ENCODE measurements at places on chromosomes 1 and 21.

DNA sequence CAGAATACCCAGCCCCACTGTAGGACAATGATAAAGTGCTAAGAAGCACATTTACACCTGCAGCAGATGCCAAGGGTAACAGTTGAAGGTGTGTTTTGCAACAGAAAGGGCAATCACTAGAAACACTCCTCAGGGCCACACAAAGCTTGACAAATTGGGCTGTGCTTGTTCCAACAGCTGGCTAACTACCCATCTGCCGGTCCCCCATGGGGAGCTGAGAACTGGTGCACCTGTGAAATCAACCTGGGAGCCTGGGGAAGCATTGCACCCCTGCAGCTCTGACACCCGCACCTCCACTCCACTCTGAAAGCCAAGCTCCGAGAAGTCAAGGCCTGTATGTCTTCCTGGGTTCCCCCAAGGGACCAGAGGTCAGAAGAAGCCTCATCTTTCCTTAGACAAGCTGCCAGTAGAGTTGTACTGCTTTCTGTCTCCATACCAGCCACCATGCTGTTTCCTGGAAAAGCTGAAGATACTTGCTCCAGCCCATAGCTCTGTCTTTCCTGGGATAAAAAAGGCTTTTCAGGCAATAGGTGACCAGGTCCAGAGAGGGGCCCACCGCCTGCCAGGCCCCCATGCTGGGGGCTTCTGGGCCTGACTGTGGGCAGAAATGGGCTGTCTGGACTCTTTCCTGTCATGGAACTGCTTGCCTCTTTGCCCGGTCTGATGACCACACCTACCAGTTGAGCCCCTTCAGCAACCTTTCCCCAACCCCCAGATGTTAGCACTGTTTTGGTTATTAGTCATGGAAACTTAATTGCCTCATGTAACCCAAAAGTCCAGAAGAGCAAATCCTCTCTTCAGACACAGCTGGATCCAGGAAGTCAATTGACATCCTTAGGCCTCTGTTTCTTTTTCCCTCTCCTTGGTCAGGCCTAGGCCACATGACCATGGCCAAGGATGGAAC is 93.6 kb downstream of the KIF14 start:
- no peak for DNase-seq

GRCh38 chr21:34243562-34243961 is 120.2 kb upstream of the KCNE2 start:
- DNase-seq = no peak

- DNase-seq = no peak
Observed at GRCh38 chr1:22710701-22711049, at the start of gene EPHB2. EPHB2 (plus strand) TSS chr1:22710839; CDS start chr1:22710983, 144 bp downstream.

DNA sequence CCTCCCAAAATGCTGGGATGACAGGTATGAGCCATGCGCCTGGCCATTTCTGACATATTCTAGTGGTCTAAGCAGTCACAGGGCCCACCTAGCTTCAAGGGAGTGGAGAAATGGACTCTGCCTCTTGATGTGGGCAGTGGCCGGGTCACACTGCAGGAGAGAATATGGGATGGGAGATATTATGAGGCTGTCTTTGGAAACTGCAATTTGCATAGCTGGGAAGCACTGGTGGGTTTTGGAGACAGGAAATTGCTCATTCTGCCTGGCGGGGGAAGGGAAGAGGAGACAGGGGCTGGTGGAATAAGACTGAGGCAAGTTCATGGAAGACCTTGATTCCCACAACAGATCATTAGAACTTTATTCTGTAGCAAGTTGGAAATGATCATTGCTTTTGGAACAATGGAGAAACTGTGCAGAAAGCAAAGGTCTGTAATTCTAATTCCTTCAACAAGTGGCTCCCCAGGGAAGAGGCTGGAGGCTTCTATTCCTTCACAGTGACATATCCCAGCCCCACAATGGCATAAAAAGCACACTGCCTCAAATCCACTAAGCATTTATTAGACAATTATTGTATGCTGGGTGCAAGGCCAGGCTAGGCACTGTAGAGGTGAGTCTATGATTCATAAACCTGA is 10.5 kb downstream of the NCMAP start:
- no peak for DNase-seq

DNA sequence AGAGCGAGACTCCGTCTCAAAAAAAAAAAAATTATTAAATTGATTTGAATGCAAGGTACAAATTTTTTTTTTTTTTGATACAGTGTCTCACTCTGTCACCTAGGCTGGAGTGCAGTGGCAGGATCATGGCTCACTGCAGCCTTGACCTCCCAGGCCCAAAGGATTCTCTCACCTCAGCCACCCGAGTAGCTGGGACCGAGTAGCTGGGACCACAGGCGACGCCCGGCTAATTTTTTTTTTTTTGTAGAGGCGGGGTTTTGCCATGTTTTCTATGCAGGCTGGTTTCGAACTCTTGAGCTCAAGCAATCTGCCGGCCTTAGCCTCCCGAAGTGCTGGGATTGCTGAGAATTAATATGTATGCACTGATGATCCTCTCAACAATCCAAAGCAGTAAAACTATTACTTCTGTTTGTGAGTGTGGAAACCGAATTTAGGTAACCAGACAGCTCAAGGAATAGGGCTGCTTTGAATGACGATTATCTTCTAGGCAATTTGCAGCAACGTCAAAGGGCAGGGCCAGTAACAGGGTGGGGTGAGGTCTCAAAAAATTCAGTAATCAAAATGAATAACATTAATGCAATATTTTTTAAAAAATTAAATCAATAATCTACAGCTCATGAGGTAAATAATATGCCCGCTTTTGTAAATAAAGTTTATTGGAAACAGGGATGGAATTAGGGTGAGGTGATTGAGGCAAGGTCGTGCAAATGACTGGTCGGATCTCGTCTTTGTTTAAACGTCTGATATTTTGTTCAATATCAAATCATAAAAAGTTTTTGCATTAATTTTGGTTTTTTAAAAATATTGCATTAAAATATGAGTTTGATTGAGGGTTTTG is 1.2 kb downstream of the CLSPN start:
- DNase-seq = no peak

DNA sequence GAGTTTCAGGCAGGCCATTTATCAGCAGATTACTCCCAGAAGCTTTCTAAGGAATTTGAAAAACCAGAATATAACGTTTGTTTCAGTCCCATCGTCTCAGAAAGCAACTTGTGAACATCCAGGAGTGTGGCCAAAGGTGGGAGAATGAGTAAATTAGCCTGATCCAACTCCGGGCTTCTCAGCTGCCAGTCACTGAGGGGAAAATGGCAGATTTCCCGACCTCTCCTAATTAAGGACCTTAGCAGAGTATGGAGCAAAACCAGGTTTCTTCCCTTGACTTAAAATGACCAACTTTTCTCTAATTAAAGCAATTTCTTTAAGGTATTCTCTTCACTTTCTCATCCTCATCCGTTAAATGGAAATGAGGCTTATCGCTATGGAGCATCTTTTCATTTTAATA is 1.0 kb downstream of the CORT start:
- DNase-seq = no peak

DNA sequence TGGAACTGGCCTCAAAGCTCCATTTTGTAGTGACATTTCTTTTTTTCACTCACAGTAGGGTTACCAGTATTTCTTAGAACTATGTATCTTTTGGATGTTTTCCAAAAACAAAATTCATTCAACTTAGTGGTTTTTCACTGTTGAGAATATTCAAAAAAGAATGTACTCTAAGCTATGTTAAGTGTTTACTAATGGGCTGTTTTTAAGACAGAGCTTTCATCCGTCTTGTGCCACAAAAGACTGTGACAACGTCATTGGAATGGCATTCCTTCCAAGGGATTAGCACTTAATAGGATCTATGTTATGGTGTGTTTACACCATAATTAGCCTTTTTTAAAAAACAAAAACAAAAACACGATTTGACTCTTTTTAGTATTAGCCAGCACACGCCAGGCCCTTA is 66.8 kb downstream of the TTC3 start:
- no peak for DNase-seq

- DNase-seq = no peak
Observed at GRCh38 chr21:45080232-45080631, 5.9 kb downstream of the ADARB1 start.

DNA sequence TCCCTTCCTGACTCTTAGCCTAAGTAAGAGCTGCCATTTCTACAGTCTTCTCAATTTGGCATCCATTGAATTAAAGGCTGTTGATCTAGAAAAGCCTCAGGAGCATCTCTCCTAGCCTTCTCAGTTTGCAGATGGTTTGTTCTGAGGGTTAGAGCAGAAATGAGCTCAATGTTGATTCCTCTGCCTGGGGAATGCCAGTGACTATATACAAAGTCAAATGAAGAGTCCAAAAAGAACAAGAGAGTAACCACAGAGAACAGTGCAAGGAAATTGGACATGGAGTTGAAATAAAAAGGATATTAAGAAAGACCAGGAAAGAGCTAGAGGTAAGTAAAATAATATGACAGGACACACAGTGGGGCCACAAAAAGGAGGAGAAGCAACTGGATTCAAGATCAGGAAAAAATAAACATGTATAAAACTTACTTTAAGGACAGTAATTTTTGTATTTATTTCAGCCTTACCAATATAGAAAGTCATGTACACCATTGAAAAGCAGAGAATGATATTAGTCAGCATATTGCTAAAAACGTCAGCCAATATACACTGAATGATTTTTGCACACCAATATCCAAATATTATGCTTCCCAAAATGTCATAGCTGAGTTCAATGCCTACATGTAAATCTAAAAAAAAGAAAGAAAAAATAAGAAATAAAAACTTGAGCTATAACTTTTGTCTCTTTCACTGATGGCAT is 21.3 kb downstream of the SLC9C2 start:
- no peak for DNase-seq

- no peak for DNase-seq
Observed at GRCh38 chr1:93681989-93682412, 364 bp upstream of the BCAR3 start.

DNA sequence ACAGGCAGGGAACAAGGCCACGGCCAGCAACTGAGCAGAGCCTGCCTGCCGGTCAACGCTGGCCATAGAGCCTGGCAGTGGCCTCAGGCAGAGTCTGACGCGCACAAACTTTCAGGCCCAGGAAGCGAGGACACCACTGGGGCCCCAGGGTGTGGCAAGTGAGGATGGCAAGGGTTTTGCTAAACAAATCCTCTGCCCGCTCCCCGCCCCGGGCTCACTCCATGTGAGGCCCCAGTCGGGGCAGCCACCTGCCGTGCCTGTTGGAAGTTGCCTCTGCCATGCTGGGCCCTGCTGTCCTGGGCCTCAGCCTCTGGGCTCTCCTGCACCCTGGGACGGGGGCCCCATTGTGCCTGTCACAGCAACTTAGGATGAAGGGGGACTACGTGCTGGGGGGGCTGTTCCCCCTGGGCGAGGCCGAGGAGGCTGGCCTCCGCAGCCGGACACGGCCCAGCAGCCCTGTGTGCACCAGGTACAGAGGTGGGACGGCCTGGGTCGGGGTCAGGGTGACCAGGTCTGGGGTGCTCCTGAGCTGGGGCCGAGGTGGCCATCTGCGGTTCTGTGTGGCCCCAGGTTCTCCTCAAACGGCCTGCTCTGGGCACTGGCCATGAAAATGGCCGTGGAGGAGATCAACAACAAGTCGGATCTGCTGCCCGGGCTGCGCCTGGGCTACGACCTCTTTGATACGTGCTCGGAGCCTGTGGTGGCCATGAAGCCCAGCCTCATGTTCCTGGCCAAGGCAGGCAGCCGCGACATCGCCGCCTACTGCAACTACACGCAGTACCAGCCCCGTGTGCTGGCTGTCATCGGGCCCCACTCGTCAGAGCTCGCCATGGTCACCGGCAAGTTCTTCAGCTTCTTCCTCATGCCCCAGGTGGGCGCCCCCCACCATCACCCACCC is at the start of gene TAS1R3:
TAS1R3 (plus strand) TSS at position 213 of the 898 bp plus-strand sequence; CDS start at position 279, 66 bp downstream.
- DNase-seq = no peak

GRCh38 chr1:47412437-47412836 is 3.6 kb upstream of the FOXE3 start:
- no peak for DNase-seq

DNA sequence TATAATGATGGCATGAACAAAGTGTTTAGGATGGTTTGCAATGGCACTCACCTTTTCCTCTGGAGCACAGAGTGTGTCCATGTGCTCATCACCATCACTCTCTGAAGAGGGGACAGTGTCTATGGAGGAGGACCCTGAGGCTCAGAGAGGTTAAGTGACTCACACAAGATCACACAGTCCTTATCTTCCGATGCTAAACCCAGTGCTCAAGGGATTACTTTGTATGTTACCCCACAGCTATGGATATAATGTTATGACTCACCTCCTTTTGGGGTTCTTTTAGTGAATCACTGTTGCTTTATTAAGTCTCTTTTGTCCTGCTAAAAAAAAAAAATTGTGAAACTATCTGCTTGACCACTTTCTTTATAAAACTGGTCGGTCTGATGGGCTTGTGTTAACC is 67.6 kb downstream of the TENT5C start:
- DNase-seq = no peak

DNA sequence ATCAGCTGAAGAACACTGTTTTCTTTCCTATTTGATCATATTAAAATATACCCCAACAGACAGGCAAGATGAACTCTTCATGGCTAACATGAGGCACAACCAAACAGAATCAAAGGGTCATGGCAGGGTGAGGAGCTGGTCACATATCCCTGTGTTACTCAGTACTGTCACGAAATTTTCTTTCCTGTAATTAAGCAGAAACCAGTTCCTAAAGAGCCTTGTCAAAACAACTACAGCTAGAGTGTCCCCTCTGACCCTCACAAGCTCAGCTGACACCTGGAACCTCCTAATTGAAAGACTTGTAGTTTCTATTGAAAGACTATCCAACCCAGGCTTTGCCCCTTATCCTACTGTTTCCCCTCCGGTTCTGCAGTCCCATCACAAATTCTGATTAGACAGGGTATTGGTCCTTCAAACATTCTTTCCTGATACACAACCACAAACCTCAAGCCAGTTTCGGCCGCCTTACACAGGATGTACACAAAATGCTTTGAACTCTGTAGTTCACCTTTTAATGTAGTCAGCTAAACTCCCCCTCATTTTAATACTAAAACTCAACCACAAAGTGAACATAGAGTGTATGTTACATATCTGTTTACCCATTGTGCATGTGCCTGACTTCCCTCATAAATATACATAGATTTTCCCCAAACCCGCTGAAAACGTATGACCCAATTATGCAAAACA is 651.9 kb downstream of the MRPL39 start:
- no peak for DNase-seq

GRCh38 chr1:108082001-108082400 is 117.0 kb upstream of the VAV3 start:
- DNase-seq = no peak

GRCh38 chr21:46294647-46295176 is 8.6 kb downstream of the YBEY start:
- no peak for DNase-seq

GRCh38 chr1:33435096-33435820 is 4.4 kb upstream of the PHC2 start:
- no peak for DNase-seq

- DNase-seq = no peak
Observed at GRCh38 chr1:89945852-89946476, 48.9 kb upstream of the ZNF326 start.

DNA sequence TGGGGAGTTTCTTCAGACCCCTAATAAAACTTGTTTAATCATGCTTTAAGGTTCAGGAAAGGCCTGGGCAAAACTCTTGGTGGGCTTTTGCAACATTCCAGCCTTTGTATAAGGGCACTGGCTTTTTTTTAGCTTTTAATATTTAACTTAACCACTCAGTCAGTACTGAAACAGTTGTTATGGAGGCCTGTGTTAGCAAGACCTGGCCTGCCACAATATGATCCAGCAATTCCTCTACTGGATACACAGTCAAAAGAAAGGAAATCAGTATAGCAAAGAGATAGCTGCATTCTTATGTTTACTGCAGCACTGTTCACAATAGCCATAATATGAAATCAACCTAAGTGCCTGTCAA is 75.1 kb upstream of the COG2 start:
- no peak for DNase-seq

Measured in activated gamma-delta T cell treated with anti-CD3 and anti-CD28 coated beads, Interleukin-2, amount 50 U/mL, for 16 hours (primary cell).